Fibroblast of skin of right biceps (primary cell): ENCODE measurements at places on chromosomes 5 and 9.

DNA sequence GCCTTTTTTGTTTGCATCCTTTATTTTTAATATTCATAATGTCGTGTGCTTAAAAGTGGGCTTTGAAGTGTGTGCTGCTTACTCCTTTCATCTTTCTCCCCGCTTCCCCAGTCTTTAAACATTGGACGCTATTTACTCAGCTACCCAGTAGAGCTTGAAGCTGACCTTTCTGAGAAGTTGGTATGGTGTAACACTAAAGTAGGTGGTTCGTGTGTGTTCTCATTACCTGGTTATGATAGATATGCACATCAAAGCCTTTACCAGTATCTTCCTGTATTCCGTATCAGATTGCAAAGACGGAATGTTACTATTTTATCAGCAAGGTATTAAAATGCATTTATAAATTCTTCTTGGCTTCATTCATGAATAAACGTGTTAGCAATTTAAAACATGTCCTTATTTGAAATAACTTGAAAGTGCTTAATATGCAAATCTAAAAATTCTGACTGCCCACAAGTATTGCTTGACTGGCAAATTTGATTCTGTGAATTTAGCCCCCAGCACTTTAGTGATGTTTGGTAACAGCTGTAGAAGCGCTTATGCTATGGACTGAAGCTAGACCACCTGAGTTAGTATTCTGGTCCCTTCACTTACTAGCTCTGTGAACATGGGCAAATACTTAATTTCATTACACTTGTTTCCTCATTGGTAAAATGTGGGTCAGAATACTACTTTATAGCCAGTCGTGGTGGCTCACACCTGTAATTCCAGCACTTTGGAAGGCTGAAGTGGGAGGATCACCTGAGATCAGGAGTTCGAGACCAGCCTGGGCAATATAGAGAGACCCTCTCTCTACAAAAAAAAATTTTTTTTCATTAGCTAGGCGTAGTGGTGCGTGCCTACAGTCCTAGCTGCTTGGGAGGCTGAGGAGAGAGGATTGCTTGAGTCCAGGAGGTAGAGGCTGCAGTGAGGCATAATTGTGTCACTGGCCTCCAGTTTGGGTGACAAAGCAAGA lies 1.7 kb downstream of the RRAGA start:
- no peak for DNase-seq

DNA sequence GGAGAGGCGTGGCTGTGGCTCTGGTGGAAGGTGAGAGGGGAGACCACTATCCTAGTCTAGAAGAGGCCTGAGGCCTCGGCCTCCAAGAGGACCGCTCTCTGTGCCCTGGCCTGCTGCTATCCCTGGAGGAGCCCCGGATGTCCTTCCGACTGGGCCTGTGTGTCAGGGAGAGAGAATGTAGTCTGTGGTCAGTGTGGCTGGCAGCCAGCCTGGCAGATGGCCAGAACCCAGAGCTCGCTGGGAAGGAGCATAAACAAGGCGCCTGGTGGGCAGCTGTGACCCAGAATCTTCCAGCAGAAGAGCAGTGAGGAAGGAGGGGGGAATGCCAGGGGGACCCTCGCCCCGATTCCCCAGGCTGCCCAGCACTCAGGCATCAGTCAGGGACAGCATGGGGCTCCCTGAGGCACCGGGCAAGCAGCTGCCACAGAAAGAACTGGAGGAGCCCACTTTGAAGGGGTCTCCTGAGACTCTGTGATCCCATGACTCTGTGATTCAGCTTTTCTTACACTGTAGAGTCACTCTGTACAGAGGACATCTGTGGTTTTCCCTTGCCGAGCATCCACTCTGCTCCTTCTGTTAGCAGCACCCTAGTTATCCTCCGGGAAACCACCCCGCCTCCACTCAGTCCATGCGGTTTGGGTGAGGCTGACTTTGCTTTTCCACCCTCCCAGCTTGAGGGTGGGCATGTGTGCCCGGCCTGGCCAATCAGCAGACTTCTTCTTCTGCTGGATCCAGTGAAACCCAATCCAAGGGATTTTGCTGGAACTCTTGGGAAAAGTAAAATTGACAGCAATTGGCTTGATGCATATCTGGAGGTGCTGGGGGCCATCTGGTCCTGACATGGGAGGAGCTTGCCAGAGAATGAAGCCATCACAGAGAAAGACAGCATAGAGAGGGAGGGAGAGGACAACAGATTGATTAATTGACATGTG lies 46.2 kb upstream of the PWWP2A start:
- DNase-seq, result peak; percentile 100

GRCh38 chr5:6311568-6312501 lies 66.5 kb downstream of the MED10 start:
- DNase-seq, result no peak

GRCh38 chr9:137411645-137412380 lies 11.1 kb downstream of the EXD3 start:
- peak; percentile 88 for DNase-seq

- no peak for DNase-seq
Observed at GRCh38 chr9:129340427-129341170, 162.5 kb upstream of the IER5L start.

DNA sequence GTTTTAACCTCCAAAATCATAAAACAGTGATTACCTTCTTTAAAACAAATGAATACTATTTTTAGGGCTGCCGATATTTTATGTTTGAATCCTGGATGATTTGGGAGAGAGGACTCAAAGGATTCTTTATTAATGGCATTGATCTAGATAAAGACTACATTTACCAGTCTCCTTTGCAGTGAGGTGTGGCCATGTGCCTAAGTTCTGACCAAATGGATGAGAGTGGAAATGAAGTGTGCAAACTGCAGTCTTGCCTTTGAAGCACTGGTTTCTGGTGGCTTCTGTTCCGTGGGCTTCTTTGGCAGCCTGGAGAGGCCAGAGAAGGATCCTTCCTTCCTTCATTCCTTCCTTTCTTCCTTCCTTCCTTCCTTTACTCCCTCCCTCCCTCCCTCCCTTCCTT lies 24.3 kb upstream of the GDA start:
- DNase-seq, result no peak

- DNase-seq, result no peak
Observed at GRCh38 chr5:152309926-152310450, 95.1 kb downstream of the NMUR2 start.

DNA sequence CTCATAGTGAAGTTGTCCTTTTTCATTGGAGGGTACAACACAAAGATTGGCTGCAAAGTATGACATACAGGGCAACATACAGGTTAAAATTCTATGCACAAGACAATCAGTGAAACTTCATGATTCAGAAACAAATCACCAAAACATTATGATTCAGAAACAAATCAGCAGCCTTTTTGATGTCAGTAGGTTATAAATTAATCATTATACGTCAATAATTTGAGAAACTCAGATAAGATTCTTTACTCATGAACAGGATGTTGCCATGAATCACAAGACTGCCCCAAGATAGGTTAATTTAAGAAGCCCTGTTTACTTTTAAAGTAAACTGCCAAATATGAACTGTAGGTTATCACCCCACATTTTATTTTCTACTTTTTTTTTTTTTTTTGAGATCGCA lies 62.2 kb upstream of the IL33 start:
- DNase-seq, result no peak

DNA sequence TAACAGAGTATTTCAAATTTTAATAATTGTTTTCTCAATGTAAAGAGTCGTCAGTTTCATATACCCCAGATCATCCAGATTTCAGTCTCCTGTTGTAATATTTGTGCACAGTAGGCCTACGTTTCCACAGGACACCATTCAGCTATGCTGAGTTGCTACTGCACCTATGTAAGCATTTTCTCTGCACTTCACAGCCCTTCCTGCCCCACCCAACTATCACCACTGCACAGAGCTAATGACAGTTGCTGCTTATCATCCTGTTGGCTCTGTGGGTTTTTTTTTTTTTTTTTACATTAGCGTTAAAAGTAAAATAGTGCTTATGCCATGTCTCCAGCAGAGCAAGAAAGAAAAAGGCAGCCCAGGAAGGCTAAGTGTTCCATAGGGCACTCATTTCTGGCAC lies 5.9 kb upstream of the PRKACG start:
- DNase-seq, result no peak

DNA sequence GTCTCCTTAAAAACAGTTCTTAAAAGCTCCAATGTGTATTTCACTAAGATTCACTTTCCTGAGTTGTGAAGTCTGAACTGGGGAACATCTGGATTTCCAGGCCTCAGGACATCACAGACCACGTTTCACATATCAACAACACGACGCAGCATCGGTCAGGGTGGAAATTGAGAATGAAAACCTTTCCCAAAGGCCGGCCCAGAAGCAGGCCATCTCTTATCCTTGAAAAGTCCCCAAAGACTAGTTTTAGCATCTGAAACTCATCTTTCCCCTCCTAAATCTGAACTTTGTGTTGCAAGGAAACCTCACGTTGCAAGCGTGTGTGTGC lies 96.4 kb upstream of the COL5A1 start:
- DNase-seq, result no peak

DNA sequence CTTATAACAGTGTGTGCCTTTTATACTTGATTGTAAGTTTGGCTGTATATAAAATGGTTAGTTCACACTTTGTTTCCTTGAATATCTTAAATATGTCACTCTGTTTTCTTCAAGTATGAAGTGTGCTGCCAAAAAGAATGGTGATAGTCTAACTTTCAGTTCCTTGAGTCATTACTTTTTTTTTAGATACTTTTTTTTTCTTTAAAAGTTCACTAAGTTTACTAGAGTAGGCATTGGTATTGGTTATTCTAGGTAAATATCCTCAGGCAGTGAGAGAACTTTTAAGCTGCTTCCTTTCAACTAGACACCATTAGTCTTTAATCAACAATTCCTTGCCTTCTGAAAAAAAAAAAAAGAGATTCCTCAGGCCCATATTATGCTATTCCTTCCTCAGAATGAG lies 41.9 kb downstream of the SPEF2 start:
- DNase-seq, result no peak

- DNase-seq, result peak; percentile 85
Observed at GRCh38 chr5:174306345-174307030, 261.0 kb downstream of the NSG2 start.

DNA sequence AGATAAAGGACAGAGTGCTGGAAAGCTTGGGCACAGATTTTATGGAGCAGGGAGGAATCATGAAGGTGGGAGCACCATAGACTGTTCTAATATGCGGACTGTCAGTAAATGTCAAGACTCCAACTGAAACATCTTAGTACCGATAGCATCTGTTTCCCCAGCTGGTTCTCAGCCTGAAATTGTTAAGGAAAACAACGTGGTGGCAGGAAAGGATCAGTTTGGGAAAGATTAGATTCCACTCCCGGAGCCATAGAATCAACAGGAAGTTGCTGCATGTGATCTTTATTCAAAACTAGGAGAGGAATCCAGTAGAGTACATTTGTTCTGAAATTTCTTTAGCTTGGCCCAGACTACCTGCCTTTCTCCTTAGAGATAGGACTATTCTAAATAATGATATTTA lies 559.1 kb downstream of the CSNK1G3 start:
- no peak for DNase-seq

DNA sequence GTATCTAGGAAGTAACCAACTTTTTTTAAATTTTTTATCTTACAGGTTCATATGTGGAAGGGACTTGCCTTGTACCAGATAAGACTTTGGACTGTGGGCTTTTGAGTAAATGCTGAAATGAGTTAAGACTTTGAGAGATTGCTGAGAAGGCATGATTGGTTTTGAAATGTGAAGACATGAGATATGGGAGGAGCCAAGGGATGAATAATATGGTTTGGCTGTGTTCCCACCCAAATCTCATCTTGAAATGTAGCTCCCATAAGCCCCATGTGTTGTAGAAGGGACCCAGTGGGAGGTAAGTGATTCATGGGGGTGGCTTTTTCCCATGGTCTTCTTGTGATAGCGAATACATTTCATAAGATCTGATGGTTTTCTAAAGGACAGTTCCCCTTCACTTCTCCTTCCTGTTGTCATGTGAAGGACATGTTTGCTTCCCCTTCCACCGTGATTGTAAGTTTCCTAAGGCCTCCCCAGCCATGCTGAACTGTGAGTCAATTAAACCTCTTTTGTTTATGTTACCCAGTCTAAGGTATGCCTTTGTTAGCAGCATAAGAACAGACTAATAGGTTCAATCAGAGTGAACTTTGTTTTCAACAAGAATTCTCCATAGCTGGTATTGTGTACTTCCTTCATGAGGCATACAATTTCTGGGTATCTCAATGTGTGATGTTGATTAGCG lies 535.6 kb upstream of the MEF2C start:
- DNase-seq, result peak; percentile 39

- peak; percentile 87 for DNase-seq
Observed at GRCh38 chr5:134466241-134467069, 54.8 kb upstream of the CDKN2AIPNL start.

- no peak for DNase-seq
Observed at GRCh38 chr5:133242221-133242835, 190.5 kb downstream of the HSPA4 start.

DNA sequence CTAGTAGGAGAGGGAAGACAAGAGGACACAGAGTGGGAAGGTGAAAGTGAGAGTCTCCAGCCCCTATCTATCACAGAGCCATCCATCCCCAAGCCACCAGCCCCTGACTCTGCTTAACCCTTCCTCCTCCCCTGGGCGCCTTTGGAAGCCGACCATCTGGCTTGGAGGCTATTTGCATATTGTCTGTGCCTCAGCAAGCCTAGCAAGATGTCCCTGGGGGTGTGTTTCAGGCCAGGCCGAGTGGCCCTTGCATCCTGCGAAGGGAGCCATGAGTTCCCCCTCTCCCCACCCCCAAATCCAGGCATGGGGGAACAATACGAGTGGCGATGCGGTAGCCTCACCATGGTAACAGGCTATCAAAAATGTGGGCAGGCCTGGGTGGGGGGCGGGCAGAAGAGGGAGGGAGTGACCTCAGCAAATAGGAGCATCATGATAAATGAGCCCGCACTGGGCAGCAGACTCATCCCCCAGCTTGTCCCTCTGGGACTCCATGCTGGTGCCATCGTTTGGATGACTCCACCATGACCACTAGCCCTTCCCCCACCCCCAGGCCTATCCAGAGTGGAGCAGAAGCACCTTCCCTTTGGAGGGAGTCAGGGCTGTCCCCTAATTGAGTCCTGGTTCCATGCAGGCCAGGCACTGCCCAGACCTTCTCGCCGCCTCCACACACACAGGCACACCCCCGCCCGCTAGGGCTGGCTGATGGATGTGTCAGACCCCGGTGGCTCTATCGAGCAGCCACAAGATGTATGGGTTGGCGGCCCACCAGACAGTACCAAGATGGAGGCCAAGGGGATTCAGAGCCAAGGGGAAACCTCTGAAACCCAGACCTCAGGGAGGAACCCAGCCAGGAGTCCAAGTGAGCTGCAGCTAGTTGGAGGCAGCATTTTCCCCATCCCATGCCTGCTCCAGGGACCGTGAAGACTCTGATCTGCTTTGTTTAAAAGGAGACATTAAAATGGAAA lies 14.6 kb downstream of the URM1 start:
- no peak for DNase-seq

DNA sequence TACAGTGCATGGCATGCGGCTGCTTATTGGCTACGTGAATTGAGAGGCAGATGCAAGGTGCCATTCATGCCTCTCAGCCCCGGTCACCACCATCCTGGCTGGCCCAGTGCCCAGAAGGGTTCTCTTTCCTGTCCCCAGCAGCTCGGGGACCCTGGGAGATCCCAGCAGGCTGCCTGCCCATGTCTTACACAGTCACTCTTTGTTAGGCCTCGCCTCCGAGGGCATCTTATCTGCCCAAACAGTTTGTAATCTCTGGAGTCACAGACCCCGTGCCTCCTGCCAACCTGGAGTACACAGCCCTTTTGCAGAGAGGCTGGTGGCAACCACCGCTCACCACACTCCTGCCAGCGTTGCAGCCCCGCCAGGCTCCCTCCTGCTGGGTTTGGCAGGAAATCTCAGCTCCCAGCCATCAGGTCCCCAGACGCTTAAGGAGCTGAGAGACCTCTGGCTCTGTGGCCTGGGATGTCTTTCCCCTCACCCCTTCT lies 7.0 kb upstream of the AK1 start:
- DNase-seq, result no peak

- no peak for DNase-seq
Observed at GRCh38 chr9:114634387-114634786, 23.2 kb downstream of the TEX53 start.

GRCh38 chr9:68873179-68873578 lies 140.7 kb downstream of the PRKACG start:
- DNase-seq, result no peak
